ENCODE measurements at places on chromosomes 7 and 10.

GRCh38 chr10:12214093-12214492 lies 18.1 kb downstream of the CDC123 start:
- no peak for DNase-seq

DNA sequence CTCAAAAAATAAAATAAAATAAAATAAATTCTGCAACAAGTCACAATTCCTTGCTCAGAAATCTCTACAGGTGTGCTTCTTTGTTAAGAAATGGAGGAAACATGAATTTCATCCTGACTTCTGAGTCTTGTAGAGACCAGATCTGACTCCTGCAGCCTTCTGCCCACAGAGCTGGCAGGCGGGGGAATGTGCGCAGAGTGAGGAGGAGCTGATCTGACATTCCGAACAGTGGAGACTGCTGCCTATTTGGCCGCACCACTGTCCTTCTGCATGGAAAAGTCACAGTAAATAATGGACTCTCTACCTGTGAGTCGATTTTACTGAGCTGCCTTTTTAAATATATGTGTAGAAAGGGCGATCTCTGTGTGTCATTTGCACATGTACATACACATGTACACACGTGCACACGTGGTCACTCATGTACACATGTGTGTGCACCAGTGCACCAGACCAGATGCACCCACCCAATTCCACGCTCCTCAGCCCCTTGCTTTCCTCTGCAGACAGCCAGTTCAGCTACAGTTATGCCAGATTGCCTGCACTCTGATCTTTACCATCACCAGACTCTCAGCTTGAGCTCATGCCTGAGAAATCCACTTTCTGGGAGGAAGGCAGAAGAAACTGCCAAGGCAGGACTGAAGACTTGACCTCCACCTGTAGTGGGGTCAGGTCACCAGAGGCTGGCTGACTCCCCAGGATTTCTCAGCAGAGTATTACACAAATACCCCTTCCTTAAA lies 54.9 kb downstream of the IKZF1 start:
- DNase-seq: no peak

DNA sequence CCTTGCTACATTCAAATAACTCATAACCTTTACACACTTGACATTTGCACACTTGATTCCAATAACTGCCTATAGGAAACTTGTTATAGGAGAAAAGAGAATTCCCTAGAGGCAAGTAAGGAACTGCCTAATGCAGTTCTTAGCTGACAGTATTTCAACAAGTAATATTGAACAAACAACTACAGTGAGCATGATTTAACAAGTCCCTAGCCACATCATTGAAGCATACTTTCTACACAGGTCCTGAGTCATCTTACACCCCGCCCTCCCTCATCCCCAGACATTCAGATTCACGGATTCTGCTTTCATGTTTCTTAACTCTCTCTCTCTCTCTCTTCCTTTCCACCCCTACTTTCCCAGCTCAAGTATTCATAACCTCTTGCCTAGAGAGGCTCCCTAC lies 153.5 kb downstream of the LSM5 start:
- no peak for DNase-seq

- DNase-seq: no peak
Observed at GRCh38 chr10:107616463-107617410, 452.2 kb upstream of the SORCS1 start.

GRCh38 chr7:16114071-16114470 lies 307.3 kb downstream of the CRPPA start:
- no peak for DNase-seq

DNA sequence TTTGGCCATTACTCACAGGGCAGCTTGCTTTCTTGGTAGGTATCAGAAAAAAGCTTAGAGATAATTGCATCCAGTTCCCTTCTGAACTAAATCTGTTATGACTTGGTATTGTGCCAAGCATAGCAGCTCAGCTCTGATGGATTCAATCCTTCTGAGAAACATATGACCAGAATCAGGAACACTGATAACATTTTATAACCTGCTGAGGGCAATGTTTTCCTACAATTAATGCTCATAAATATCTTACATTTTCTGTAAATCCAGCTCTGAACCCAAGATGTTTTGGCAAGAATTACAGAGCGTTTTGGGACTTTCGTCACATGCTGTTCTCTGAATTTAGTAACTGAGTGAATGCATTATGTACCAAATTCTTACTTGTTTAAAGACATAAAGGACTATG lies 167.8 kb downstream of the KIF20B start:
- DNase-seq: no peak

- DNase-seq: no peak
Observed at GRCh38 chr7:15397159-15397550, 164.7 kb downstream of the AGMO start.

- DNase-seq: no peak
Observed at GRCh38 chr7:780516-780915, 51.8 kb upstream of the SUN1 start.

DNA sequence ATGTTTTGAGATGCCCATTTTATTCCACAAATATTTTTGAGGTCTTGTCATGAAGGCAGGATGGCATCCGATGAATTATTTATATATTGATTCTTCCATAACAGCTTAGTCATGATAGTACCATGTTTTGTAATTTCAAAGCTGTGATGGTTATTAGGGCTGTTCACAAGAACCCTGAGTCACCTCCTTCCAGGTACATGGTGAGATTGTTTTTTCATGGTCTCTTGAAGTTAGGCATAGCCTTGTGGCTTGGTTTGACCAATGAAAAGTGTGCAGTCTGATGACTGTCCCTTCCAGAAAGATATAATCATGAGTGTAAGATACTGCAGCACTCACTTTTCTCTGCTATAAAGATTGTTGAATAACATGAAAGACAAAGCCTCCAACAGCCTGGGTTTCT lies 274.8 kb downstream of the FGFR2 start:
- DNase-seq: no peak

DNA sequence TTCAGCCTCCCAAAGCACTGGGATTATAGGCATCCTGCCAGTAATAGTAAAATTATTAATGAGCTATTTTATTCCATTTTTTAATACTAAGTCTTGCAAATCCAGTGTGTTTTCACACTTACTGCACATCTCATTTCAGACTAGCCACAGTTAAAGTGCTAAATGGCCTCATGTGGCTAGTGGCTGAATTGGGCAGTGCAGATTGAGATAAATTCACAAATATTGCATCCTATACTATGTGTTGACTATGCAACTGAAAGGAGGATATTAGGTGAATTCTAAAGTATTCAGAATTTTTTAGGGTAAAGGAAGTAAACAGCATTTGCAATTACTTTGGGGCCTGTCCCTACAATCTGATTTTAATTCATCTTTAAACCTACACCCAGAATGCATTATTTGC lies 10.2 kb downstream of the APBB1IP start:
- no peak for DNase-seq

DNA sequence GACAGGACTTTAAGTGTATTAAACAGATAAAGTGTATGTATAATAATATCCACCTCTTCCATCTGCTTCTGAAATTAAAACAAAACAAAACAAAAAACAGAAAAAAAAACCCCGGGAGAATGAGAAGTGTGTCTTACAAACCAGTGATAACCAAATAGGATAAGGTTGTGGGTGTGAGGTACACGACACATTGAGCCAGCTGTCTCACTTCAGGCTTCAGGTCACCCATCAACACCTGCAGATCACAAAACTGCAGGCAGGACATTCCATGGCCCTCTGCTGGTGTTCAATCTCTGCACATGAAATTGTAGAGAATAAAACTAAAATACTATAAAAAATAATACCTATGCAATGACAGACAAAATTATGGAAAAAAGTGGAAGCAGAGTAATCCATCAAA lies 339.9 kb downstream of the SFMBT2 start:
- no peak for DNase-seq

- DNase-seq: no peak
Observed at GRCh38 chr10:13654118-13654830, 67.5 kb downstream of the PRPF18 start.

DNA sequence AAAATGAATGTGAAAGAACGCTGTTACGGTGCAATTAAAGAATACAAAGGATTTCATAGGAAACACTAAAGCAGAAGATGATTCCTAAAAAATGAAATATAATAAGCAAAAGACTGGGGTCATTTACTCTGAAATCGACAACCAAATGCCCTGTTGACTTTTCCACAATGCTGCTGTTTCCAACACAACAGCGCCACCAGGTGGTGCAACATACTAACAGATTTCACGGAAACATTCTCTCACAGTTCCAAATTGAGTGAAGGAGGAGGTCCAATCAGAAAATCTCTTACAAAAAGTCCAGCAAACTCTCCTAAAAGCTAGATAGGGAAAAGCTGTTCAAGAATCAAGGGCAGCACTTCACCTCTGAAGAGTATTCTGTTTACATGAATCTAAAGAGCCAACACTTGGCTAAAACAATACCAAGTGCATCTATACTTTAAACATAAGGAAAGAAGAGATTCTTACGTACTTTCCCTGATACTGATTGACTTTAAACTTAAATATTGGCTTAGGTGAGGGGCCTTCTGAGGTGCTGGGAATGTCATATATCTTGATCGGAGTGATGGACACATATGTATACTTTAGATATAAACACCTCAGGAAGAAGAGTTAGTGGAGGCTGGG lies 55.9 kb downstream of the UPF2 start:
- DNase-seq: peak; percentile 28

GRCh38 chr7:19663816-19664462 lies 44.9 kb downstream of the POLR1F start:
- peak; percentile 79 for DNase-seq

DNA sequence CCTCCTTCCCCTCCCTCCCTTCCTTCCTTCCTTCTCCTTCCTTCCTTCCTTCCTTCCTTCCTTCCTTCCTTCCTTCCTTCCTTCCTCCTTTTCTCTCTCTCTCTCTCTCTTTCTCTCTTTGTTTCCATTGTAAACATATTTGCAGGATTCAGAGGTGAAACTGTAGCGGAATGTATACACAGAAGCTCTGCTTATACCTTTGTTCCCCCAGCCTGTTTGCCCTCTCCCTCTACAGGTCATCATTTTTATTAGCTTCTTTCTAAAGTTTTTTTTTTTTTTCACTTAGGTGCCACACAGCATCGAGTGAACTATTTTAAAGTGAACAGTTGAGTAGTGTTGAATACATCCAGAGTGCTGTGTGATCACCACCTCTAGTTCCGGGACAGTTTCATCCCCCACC lies 20.7 kb downstream of the SDK1 start:
- no peak for DNase-seq

GRCh38 chr7:37786741-37787569 lies 61.4 kb upstream of the NME8 start:
- DNase-seq: no peak

DNA sequence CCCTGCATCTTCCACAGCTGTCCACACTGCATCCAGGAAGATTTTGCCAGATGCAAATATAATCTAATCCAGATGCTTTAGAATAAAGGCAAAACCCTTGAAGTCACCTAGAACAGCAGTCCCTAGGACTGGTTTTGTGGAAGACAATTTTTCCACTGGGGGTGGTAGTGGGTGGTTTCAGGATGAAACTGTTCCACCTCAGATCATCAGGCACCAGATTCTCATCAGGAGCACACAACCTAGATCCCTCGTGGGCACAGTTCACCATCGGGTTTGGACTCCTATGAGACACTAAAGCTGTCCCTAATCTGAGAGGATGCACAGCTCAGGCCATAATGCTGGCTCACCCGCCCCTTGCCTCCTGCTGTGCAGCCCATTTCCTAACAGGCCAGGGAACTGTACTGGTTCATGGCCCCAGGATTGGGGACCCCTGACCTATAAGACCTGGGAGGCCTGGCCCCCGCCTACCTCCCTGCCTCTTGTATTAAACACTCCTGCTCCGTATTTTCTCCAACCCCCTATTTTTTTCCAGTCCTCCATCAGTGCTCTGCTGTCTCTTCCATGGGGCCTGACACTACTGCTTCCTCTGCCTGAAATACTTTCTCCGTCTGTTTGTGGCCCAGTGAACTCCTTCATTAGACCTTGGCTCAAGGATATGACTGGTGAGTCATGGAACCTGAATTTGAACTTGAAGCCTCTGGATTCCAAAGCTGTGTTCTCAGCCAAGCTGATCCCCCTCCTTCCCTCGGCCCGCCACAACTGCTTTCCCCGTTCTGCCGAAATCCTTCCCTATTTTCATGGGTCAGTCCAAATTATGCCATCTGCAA lies 79.9 kb upstream of the RHEB start:
- no peak for DNase-seq

DNA sequence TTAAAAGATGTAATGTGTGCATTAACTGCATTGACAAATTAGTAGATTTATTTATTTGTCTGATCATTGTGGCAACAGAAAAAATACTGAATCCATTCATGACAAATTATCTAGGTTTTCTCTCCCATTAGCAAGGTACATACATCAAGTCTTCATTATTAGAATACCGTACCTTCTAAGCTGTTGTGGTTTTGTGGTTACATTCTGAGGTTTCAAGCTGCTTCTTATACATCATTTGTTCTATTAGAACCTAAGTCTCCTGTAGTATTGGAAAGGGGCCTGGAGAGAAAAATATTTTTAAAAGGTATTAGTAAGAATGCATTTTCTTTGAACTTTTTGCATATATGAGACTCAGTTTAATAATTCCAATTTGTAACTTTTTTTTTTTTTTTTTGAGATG lies 26.3 kb upstream of the CACNB2 start:
- no peak for DNase-seq

DNA sequence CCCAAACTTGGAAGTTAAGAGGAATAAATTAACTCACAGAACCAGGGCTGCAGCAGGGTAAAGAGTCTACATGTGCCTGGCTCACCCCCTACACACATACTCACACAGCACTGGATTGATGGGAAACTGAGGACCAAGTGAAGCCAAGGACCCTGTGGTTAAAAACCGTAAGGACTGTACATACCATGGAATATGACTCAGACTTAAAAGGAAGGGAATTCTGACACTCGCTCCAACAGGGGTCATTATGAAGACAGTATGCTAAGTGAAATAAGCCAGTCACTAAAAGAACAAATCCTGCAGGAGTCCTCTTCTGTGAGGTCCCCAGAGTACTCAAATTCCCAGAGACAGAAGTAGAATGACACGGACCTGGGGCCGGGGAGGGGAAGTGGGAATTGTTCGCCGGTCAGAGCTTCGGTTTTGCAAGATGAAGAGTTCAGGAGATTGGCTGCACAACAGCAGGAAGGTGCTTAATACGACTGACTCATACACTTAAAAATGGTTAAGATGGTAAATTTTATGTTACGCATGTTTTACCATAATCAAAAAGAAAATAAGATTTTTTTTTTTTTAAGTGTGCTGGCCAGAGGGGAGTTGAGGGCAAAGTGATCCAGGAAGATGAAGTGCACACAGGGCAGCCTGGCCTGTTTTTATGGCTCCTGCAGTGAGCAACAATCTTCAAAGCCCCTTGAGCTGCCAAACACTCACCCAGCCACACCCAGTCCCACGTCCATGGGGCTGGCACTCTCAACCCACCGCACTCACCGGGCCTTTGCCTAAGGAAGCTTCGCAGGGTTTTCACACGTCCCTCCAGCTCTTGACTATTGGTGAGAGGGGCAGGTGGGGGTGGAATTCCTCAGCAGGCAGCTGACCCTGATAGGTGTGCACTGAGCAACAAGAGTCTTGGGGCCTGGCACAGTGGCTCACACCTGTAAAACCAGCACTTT lies 26.4 kb downstream of the DRGX start:
- no peak for DNase-seq

DNA sequence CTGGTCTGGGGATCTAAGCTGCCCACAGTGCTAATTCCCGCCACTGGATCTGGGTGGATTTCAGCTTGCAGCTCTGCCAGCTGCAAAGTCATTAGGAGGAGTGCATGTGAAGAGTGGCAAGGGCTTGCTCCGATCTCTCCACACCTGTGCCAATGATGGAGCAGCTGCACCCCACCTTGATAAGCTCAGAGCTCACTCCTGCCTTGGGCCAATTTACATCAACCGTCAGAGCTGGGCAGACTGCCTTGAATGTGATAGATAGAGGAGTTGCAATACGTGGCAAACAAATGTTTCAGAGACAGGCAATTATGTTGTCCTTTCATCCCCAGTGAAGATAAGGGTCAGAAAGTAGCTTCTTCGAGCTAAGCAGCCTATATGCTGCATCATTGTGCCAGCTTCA lies 379.9 kb downstream of the SH2D4B start:
- peak; percentile 62 for DNase-seq

Data from NCI-H1105 (cell line).